ENCODE measurements at places on chromosomes 3 and 15. TPM values are rescaled to one million over a fixed set of nuclear protein-coding genes. Genes with fewer than 3 reads are reported as not detected.

GRCh38 chr3:39378957-39379777 lies 4.0 kb upstream of the SLC25A38 start:
- H3K27ac ChIP-seq: no peak overlapping the region
- DNase-seq: no peak
- peaks cover 3% of the 10 kb centered on the region for H3K27me3 ChIP-seq
- peaks cover 2% of the 10 kb centered on the region for H3K4me1 ChIP-seq

The UBAP1L gene
- total RNA-seq: 0.28 TPM

DNA sequence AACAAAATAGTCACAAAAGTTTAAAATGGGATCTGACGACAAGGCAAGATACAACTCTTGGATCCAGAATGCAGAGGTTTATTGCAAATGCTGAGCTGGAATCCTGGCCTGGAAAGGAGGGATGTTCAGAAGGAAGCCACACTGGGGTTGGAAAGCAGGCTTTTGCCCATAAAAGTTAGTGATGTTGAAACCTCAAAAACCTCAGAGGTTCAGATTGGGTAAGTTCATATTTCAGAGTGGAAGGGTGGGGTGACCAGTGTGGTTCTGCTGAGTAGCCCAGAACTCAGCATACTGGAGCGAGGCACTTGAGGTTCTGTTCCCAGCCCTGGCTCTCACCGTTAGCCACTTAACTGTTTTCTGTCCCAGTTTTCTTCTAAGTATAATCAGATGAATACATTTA lies 114.0 kb upstream of the OSTN start:
- peak; percentile 9 for DNase-seq
- no peak overlapping the region for H3K27ac ChIP-seq
- no peaks in the 10 kb centered on the region for H3K36me3 ChIP-seq
- no peaks in the 10 kb centered on the region for H3K27me3 ChIP-seq

The CAMK2N2 gene
- total RNA-seq: not detected

DNA sequence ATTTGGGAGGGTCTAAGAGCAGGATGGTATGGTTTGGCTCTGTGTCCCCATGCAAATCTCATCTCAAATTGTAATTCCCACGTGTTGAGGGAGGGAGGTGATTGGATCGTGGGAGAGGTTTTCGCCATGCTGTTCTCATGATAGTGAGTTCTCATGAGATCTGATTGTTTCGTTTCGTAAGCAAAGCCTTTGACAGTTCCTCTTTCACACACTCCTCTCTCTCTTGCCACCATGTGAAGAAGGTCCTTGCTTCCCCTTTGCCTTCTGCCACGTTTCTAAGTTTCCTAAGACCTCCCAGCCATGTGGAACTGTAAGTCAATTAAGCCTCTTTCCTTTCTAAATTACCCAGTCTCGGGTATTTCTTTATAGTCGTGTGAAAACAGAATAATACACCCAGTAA lies 553.7 kb downstream of the TAFA4 start:
- H3K4me3 ChIP-seq: no peak overlapping the region
- H3K27me3 ChIP-seq: no peaks in the 10 kb centered on the region
- H3K36me3 ChIP-seq: no peaks in the 10 kb centered on the region
- no peak overlapping the region for H3K27ac ChIP-seq
- DNase-seq: no peak

The EXD1 gene
- not detected for total RNA-seq

DNA sequence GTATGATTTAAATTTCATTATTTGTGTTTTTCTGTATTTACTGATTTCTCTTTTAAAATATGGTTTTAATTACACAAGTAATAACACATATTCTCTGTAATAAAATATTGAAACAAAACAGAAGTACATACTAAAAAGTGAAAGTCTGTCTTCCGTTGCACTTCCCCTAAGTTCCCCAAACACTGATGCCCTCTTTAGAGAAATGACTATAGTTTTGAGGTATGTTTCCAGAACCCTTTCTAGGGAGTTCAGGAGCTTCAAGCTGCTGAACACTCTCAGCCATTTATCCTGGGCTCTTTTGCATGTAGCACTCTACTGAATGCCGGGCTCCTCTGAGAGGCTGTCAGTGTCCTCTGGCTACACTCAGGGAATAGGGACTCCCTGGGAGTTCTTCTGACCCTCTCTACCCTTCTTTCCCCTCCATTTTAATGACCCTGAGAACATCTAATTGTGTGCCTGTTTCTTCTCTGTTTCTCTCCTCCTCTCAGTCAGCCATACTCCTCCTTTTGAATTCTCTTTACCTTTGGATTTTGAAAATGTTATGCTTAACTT lies 60.4 kb upstream of the KCNAB1 start:
- no peaks in the 10 kb centered on the region for H3K27me3 ChIP-seq
- no peak overlapping the region for H3K4me3 ChIP-seq
- no peaks in the 10 kb centered on the region for H3K36me3 ChIP-seq
- no peak for DNase-seq
- no peak overlapping the region for H3K27ac ChIP-seq
- H3K4me1 ChIP-seq: no peaks in the 10 kb centered on the region

DNA sequence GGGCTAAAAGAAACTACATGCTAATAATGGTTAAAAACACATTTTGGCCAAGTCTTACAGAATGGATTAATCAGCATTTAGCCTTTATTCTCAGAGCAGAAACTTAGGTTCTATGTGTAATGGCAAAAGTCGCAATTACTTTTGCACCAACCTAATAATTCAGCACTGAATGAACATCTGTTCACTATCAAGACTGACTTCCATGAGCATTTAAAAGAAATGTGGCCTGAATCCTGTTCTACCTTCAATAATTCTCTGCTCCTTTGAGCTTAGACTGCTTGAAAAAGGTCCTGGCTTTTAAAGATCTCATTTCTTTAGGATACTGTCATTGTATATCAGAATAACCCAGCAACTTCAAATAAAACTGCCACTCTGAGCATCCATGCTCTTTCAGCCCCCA lies 145.9 kb downstream of the PDZRN3 start:
- no peak overlapping the region for H3K27ac ChIP-seq
- H3K4me3 ChIP-seq: no peak overlapping the region
- DNase-seq: no peak
- no peaks in the 10 kb centered on the region for H3K4me1 ChIP-seq

- peaks cover 12% of the 10 kb centered on the region for H3K4me1 ChIP-seq
- no peak overlapping the region for H3K27ac ChIP-seq
- peaks cover 2% of the 10 kb centered on the region for H3K27me3 ChIP-seq
- DNase-seq: no peak
- no peak overlapping the region for H3K4me3 ChIP-seq
Measured at GRCh38 chr15:68548364-68548763, 30.4 kb upstream of the CORO2B start.

- peak; percentile 89 for DNase-seq
- H3K4me1 ChIP-seq: peaks cover 25% of the 10 kb centered on the region
- no peaks in the 10 kb centered on the region for H3K36me3 ChIP-seq
- peak overlapping the region; percentile 25 for H3K4me3 ChIP-seq
Measured at GRCh38 chr3:191238321-191238817, 39.3 kb downstream of the OSTN start.

GRCh38 chr3:59766200-59766872 lies 716.5 kb upstream of the CFAP20DC start:
- H3K27me3 ChIP-seq: no peaks in the 10 kb centered on the region
- H3K4me3 ChIP-seq: no peak overlapping the region
- H3K4me1 ChIP-seq: peaks cover 12% of the 10 kb centered on the region
- no peaks in the 10 kb centered on the region for H3K36me3 ChIP-seq
- peak; percentile 93 for DNase-seq

The CCR3 gene
- total RNA-seq: not detected

DNA sequence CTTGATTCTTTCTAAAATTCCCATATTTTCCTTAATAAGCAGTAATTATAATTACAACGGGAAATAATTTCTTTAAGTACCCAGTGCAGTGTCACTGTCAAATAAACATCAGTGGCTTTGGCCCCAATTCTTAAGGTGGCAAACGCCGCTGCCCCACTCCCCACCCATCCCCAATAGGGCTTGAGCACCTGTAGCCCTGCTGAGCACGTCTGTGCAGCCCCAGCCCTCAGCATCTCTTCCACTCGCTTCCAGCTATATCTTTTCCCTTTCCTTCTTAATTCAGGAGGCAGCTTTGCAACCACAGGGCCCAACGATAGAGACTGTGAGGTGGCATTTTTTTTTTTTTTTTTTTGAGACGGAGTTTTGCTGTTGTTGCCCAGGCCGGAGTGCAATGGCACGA lies 9.0 kb downstream of the PPM1M start:
- H3K27me3 ChIP-seq: no peaks in the 10 kb centered on the region
- no peak overlapping the region for H3K27ac ChIP-seq
- H3K4me3 ChIP-seq: no peak overlapping the region
- no peak for DNase-seq
- peaks cover 64% of the 10 kb centered on the region for H3K36me3 ChIP-seq

DNA sequence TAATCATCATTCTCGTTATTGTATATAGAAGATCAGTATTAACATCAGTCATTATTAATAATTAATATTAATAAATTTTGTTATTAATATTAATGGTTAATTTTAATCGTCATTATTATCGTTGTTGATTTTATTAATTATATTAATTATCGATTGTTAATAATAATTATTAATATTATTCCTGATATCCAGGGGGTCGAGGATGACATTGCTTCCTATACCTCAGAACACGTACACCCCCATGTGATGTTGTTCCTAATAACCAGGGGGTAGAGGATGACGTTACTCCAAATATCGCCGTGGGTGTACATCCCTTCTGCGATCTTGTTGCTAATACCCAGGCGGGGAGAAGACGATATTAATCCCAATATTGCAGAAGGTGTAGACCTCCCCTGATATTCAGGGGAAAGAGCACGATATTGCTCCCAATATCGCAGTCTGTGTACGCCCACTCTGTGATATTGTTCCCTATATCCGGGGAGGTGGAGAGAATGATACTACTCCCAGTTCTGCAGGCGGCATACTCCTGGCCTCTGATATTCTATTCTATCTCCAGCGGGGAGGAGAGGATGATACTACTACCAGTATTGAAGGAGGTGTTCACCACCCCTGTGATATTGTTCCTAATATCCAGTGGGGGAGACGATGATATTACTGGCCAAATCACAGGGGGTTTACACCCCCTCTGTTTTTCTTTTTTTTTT lies 22.3 kb upstream of the BMF start:
- H3K27me3 ChIP-seq: peaks cover 11% of the 10 kb centered on the region
- H3K4me1 ChIP-seq: no peaks in the 10 kb centered on the region
- no peaks in the 10 kb centered on the region for H3K36me3 ChIP-seq
- DNase-seq: no peak
- H3K4me3 ChIP-seq: no peak overlapping the region

- no peak overlapping the region for H3K4me3 ChIP-seq
- peaks cover 2% of the 10 kb centered on the region for H3K4me1 ChIP-seq
- H3K36me3 ChIP-seq: 0 out of 2 replicates have a peak, but pooled peaks cover 2% of the 10 kb centered on the region
- H3K27me3 ChIP-seq: no peaks in the 10 kb centered on the region
Measured at GRCh38 chr3:4408958-4409357, 58.1 kb downstream of the SUMF1 start.

DNA sequence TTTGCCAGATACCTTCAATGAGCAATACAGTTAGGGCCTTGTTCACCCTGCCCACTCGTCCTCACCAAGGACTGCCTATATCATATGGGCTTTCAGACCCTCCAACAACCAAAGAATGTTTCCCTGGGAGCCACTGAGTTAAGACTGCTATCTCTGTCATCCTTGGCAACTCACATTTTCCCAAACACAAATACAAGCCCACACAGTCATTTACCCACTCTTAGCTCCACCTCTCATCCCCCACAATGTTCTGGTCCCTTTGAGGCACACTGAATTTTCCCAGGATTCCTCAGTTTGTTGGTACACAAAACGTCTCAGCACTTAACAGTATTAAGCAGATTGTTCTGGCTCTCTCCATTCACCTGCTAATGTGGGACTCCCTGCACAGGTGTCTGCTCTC lies 204.6 kb downstream of the TLE3 start:
- no peak overlapping the region for H3K4me3 ChIP-seq
- DNase-seq: no peak
- H3K27me3 ChIP-seq: peaks cover 59% of the 10 kb centered on the region
- no peaks in the 10 kb centered on the region for H3K36me3 ChIP-seq

DNA sequence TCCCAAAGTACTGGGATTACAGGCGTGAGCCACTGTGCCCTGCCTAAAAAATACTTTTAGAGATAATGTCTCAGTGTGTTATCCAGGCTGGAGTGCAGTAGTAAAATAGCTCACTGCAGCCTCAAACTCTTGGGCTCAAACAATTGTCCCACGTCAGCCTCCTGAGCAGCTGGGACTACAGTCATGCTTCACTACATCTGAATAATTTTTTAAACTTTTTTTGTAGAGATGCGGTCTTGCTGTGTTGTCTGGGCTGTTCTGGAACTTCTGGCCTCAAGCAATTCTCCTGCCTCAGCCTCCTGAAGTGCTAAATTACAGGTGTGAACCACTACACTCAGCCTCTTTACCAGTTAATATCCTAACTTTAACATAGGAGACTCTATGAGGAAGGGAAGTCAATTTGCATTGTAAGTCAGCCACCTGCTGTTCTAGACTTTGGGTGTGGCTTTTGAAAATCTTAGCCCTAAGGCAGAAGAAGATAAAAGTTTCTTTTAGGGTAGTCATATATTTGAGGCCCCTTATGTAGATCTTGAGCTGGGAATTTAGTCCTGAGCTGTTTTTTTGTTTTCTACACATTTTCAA lies 78.2 kb upstream of the RASGRP1 start:
- H3K36me3 ChIP-seq: no peaks in the 10 kb centered on the region
- peaks cover 34% of the 10 kb centered on the region for H3K27me3 ChIP-seq
- no peak overlapping the region for H3K4me3 ChIP-seq
- DNase-seq: no peak

DNA sequence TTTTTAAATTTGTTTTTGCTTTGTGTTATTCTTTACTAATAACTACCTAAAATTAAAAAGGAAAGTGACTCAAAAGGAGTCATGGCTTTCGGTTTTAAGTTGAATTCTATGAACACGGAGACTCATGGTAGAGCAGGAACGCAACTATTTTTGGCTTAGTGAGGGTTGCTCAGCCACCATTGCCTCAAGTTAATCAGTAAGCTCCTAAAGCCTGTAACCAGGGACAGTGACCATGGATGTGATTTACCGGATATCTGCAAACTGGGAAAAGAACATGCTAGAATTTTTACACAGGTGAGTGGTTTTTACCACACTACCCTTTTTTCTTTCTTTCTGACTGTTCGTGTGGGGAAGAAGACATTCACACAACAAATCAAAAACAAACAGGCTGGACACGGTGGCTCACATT lies 11.8 kb downstream of the SLC12A8 start:
- H3K4me3 ChIP-seq: no peak overlapping the region
- H3K27me3 ChIP-seq: no peaks in the 10 kb centered on the region
- no peak for DNase-seq
- H3K4me1 ChIP-seq: peaks cover under 1% of the 10 kb centered on the region
- no peak overlapping the region for H3K27ac ChIP-seq

- no peaks in the 10 kb centered on the region for H3K36me3 ChIP-seq
- DNase-seq: peak; percentile 18
- no peaks in the 10 kb centered on the region for H3K27me3 ChIP-seq
- H3K4me1 ChIP-seq: no peaks in the 10 kb centered on the region
- H3K4me3 ChIP-seq: no peak overlapping the region
Measured at GRCh38 chr3:155859859-155860258, 5.6 kb upstream of the SLC33A1 start.

All from IMR-90 (cell line).